HuH-7 (cell line): ENCODE measurements at places on chromosomes 11 and 22.

- DNase-seq: no peak
Observed at GRCh38 chr11:32478277-32478731, 43.0 kb upstream of the WT1 start.

- no peak for DNase-seq
Observed at GRCh38 chr11:58562375-58562800, 13.3 kb downstream of the LPXN start.

DNA sequence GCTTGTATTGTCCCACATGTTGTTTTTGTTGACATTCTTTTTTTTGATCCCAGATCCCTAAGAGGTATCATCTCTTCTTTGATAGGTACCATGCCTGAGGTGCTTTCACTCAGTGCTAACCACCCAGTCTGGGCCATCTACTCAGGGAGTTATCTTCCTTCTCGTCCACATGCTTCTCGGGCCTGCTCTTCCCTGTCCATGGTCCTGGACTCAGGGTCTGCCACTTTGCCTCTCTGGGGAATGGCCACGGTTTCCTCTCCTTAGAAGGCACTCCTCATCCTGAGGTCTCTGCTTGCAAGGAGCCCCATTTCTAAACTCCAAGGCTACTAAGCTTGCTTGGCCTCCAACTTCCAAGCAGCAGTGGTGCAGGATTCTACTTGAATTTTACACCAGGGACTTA is 227.0 kb upstream of the NCAM1 start:
- DNase-seq: peak; percentile 15

DNA sequence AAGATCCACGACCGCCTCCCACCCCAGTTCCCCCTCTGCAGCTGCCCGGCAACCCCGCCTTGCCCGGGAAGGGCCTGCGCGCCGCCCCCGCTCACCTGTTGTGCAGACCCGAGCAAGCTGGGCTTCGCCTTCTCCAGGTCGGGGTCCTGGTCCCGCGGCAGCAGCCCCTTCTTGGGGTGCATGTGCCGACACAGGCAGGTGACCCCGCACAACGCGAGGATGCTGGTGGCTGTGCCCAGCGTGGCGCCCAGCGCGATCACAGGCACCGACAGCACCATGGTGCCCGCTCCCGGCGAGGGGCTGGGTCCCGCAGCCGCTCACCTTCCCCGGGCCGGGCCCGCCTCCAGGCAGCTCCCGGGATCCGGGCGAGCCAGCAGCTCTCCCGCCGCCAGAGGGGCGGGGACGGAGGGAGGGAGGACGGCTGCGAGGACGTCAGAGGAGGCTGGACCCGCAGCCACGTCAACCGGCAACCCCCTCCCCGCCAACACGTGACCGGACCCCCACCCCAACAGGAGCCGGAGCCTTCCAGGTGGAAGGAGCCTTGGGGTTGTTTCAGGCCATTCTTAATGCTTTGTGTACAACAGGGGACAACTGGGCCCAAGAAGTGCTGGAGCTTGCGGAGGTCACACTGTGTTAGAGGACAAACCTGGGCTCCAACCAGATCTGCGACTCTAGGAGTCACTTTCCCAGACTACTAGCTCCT is at the start of gene SYT13:
TSS of gene SYT13 (minus strand) at position 412 of the 703 bp plus-strand sequence. CDS start at position 278, 134 bp downstream.
- no peak for DNase-seq

DNA sequence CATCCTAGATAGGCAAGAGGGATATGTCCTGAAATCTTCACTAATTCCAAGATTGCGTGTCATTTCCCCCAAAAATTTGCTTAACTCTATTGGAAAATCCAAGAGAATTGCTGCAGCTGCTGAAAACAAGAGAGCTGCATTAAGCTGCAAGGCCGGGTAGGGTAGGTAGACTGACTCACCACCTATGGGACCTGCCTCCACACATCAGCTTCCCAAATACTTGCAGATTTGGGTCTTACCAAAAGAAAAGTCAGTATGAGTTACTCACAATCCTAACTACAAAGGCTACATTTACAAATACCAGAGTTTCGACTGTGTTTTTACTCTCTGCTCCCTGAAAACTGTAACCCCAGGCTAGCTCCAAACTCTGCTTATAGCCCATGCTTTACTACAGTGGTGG is 142.5 kb upstream of the TEAD1 start:
- DNase-seq: no peak

GRCh38 chr11:2461253-2461955 is 16.6 kb downstream of the KCNQ1 start:
- no peak for DNase-seq

GRCh38 chr11:77096591-77097019 is 6.0 kb upstream of the OMP start:
- no peak for DNase-seq

DNA sequence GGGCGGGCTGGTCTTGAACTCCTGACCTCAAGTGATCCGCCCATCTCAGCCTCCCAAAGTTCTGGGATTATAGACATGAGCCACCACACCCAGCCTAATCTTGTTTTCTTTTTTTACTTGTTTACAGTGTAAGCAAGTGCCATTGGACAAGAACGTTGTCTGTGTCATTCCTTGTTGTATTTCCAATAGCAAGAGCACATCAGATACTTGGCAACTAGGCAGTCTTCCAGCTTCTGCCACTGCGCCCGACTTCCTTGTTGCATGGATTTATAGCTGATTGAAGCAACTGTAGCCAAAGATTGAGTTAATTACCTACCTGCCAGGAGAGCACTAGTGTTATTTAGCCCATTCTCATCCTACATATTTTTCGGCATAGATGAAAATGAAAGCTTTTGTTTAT is 3.1 kb upstream of the SGSM3 start:
- no peak for DNase-seq

GRCh38 chr22:36247955-36248354 is 5.0 kb upstream of the APOL1 start:
- DNase-seq: no peak

- DNase-seq: no peak
Observed at GRCh38 chr11:88544656-88545280, 207.2 kb upstream of the CTSC start.

GRCh38 chr11:125869521-125869920 is 17.9 kb upstream of the HYLS1 start:
- no peak for DNase-seq

GRCh38 chr11:110297076-110297725 is 787 bp upstream of the RDX start:
- DNase-seq: no peak

DNA sequence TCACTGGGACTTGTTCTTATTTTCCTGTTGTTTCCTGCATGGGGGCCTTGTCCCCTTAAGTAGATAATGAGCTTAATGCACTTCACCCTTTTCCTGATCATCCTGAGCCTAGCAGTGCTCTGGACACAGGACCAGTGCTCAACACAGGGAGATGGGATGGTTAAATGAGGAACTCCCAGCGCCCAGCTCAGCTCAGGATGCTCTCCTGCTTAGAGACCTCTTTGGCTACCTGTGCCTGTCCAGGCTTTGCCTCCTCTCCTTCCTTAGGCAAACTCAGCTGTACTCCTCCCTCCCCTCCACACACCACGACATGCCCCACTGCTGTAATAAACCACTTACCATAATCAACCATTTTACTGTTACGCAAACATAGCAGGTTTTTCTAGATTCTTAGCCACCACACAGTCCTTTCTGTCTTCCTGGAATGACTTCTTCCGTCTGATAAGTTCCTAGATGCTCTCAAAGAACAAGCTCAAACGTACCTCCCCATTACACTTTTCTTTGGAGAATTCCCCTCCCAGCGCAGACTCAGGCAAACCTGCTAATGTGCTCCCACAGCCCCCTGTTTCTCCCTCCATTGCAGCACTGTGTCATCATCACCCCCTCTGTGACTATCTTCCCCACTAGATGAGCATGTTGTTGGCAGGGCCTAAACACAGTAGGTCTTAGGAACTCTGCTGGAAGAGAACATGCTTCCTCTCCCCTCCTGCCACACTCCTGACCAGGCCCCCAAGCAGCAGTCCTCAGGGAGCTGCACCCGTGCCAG is 113.6 kb downstream of the MICAL2 start:
- no peak for DNase-seq

DNA sequence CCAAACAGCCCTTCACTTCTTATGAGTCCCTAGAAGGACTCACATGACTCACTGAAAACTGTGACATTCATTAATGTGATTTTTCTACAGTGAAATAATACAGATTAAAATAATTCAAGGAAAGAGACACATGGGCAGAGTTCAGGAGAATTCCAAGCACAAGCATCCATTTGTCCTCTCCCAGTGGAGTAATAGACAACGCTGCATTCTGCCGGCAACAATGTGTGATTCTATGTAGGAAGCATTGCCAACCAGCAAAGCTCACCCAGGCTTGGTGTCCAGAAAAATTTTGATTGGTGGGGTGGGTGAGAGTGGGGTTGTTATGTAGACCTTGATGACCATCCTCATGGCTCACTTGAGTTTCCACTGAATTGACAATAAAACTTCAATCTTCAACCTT is 123.9 kb downstream of the VPREB1 start:
- DNase-seq: no peak

GRCh38 chr22:22702237-22703202 is 58.1 kb downstream of the GGTLC2 start:
- no peak for DNase-seq

GRCh38 chr11:8721609-8722500 is 39.3 kb downstream of the RPL27A start:
- no peak for DNase-seq

GRCh38 chr22:39317084-39317774 is 2.2 kb downstream of the RPL3 start:
- DNase-seq: no peak

DNA sequence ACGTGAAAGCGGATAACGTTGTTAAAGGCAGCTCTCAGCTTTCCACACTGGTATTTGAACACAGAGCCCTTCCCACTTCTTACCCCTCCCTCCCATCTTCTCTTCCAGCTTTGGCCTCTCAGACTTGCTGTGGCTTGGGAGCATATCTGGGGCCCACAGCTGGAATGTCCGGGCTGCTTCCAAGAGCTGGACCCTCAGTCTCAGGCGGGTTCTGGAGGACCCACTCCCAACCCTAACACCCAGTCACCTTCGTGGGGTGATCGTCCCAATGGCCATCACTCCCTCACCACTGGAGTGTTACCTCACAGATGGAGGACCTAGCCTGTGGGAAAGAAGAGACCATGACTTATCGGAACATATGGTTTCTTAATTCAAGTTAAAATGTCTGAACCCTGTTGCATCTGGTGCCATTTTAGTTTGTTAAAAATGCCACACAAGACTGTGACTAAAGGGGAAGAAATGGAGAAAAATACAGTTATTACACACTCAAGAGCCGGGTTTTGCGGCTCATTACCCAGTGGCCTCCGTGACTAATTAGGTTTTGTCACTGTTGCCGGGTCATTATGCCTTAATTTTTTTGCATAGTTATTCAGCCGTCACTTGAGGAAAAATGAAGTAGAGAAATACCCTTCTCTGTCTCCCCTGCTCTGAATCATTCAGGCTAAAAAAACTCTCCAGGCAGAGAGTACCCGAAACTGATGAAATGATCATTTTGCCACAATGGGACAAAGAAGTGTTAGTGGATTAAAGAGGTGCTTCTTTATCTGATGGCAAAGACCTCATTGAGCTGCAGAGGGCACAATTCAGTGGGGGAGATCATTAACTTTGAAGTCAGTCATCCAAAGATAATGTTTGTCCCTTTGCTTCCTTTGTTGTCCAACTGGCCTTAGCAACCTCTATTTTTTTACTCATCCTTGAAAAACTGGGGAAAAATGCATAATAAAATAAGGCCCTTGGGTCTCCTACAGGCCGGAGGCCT is 87.2 kb upstream of the HTATIP2 start:
- DNase-seq: no peak

- no peak for DNase-seq
Observed at GRCh38 chr11:118211006-118211405, 13.8 kb downstream of the JAML start.

DNA sequence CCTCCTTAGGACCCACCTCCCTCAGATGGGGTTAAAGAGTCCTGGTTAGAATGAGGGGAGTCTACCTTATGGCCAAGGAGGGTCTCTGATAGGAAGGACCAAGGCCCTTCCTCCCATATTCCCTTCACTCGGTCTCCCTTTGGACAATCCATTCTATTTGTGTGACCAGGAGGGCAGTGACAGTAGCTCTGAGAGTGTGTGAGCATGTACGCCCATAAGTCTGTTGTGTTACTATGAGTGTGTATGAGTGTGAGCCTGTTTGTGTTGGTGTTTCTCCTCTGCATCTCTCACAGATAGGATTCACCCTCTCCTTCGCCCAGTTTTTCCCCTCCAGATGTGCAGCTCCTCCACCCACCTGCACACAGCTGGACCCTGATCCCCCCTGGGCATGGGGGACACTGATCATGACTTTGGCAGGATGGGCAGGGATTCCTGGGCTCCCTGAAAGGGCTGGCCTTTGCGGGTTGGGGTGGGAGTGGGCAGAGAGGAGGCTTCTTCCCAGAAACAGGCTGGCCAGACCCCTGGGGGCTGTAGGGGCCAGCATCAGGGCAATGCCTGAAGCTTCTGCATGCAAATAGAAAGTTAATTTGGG is 14.5 kb downstream of the PHLDB1 start:
- no peak for DNase-seq

- DNase-seq: no peak
Observed at GRCh38 chr22:32501836-32502752, 27.5 kb downstream of the FBXO7 start.

DNA sequence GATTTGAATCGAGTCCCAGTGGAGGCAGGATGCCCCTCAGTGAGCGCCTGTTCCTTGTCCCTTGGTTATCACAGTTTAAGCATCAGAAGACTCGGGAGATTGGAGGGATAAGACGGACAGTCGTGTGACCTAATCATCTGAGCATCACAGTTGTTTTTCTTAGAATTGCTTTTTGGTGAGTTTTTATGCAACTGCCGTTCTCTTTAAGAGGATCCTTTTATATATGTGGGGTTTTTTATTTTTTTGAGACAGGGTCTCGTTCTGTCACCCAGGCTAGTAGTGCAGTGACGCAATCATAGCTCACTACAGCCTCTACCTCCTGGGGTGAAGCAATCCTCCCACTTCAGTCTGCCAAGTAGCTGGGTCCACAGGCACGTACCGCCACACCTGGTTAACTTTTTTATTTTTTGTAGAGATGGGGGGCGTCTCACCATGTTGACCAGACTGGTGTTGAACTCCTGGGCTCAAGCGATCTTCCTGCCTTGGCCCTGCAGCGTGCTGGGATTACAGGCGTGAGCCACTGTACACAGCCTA is 16.5 kb downstream of the NUP50 start:
- DNase-seq: no peak

DNA sequence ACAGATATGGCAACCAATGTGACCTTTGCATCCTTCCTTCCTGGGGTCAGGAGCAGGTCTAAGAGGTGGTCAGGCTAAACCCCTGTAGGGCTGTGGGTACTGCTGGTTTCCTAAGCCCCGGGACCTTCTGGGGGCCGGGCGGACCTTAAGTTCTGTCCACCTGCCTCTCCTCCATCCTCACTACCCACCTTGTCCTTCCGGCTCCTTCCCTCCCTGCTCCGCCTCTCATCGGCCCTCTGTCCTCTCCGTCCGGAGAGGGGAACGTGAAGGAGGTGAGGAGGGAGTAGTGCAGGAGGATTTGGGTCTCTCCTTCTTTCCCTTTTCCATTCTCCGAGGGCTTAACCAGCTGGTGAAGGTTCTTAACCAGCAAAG is 28.3 kb upstream of the PARVB start:
- DNase-seq: no peak

- DNase-seq: no peak
Observed at GRCh38 chr11:66904055-66904454, 47.2 kb downstream of the LRFN4 start.

- no peak for DNase-seq
Observed at GRCh38 chr11:118998822-118999221, 884 bp downstream of the CENATAC start.

GRCh38 chr11:59191095-59191494 is 19.2 kb downstream of the DTX4 start:
- DNase-seq: no peak
